ENCODE measurements at places on chromosomes 5 and 9.

GRCh38 chr9:127316586-127317323 is 52.2 kb downstream of the GARNL3 start:
- DNase-seq = no peak

- no peak for DNase-seq
These were observed 29.9 kb downstream of the CETN3 start for GRCh38 chr5:90379652-90380051.

DNA sequence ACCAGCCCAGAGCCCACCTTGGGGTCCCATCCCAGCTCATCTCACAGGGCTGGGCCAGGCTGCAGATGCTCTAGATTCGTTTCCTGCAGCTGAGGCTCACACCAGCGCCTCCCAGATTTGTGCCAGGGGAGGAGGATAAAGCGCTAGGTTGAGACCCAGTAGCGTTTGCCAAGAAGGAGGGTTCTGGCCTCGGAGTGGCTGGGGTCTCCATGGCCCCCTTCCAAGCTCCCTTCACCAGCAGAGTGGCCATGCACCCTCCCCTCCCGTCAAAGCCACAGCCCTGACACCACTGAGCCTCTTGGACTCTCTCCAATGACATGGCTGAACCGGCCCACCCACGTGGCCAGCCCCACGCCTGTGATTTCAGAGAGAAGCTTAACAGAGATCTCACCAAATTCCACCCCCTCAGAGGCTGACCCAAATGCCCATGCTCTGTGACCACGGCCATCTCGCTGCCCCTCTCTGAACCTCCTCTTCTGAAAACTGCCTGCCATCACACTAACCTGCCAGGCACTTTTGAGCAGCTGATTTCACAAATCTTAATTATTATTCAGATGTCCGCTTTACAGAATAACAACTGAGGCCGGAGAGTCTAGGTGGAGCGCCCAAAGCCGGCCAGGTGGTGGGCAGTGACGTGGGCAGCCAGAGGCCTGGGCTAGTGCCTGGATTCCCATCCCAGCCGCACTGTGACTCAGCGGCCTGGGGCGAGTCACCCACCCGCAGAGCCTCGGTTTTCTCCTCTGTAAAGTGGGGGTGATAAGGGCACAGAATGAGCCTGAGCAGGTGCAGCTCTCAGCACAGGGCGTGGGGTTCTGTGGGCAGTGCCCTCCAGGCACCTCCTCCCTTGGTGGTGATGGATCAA is 155.7 kb downstream of the C9orf50 start:
- DNase-seq = no peak

GRCh38 chr9:83056174-83056573 is 6.8 kb downstream of the RASEF start:
- DNase-seq = no peak

- no peak for DNase-seq
These were observed 17.4 kb downstream of the DNAJA1 start for GRCh38 chr9:33042473-33042872.

GRCh38 chr9:129059796-129060785 is 20.8 kb upstream of the DOLPP1 start:
- no peak for DNase-seq

GRCh38 chr5:172345881-172346280 is 62.3 kb upstream of the UBTD2 start:
- DNase-seq = no peak

DNA sequence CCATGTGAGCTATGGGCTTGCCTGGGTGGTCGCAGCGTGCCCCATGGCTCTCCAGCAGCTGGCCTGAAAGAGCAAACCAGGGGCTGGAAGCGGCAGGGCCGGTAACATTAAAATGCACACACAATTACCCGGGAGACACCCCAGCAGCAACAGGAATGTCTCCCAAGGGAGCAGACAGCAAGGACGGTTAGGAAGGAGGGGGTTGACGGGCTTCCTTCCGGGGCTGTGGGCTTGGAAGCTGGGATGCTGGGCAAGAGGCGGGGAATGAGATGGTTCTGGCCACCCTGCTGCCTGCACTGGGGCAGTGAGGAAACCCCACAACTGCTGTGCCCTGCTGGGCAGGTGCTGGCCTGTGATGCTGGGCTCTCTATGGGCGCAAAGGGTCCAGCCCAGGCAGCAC is 71.8 kb upstream of the ADAMTS2 start:
- DNase-seq = no peak

- DNase-seq = no peak
These were observed 513.1 kb downstream of the PDE4D start for GRCh38 chr5:59380350-59380951.

- DNase-seq = no peak
These were observed 69.1 kb downstream of the C9orf85 start for GRCh38 chr9:71980266-71981190.

- DNase-seq = no peak
These were observed 55.5 kb downstream of the HABP4 start for GRCh38 chr9:96505316-96505991.

DNA sequence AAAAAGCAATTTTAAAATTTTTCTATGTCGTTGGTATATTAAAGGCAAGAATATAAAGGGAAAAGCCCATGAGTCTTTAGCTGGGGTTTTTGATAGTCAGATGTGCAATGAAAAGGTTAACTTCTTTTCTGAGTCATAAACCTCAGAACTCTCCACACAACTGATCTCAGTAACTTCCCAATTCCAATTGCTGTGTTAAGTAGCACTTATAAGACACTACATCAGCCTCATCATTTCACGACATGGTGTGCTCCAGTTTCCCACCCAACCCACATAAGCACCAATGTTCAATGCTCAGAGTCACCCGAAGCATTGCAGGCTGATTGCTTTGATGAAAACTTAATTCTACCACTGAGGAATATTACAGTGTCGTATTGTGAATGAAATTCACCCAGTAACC is 155.8 kb downstream of the TSSK1B start:
- DNase-seq = no peak

DNA sequence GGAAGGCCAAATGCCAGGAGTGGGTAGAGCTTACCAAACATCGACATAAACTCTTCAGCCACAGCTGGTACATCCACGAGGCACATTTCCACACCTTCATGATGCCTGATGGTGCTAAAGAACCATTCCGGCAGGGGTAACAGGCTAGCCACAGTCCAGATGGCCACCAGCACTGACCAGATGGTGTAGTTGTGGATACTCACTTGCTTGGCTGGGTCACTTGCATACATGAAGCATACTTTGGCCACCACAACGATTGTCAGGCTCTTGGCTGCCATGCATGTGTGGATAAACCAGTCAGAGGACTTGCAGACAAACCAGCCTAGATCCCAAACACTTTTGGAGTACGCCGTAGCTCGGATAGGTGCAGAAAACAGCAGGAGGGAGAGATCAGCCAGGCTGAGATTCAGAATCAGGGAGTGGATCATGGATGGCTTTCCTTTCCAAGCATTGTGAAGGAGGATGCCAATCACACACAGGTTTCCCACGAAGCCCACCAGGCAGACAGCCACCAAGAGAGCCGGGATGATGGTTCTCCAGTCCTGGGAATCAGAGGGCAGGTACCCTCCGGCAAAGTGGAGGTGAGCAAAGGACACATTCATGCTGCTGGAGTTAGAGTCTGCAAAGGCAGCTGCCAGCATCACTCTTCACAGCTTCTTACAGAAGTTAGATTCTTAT is 378 bp downstream of the GPR151 start:
- no peak for DNase-seq

DNA sequence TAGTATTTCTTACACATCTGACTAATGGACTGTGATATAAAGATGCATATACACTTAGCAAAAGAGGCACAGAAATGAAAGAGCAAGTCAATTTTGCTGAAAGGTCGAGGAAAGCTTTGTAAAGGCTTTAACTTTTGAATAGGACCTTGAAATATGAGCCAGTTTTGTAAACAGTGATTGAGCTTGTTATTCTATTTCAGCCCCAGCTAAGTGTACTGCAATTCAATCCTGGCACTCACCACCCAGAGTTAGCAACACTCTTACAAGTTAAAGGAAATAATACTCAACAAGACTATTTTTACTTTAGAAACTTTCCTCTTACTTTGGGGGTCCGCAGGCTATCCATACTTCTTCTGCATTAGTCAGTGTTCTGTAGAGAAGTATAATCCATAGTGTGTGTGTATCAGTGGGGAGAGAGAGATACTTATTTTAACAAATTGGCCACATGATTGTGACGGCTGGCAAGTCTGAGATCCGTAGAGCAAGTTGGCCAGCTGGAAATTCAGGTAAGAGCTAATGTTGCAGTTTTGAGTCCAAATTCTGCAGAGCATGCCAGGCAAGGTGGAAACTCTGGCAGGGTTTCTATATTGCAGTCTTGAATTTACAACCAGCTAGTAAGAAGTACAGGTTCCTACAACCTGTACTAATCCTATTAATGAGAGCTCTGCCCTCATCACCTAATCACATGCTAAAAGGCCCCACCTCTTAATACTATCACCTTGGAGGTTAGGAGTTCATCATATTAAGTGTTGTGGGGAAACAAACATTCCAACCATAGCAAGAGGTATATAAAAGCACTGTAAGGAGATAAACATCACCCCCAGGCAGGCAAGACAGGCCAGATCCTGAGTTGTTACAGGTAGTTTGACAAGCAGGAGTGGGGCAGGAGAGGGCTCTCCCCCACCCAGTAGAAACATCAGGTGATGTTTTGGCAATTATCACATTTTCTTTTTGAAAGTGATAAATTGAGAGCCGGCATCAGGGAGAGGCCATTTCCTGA is 33.6 kb downstream of the IL7R start:
- no peak for DNase-seq

DNA sequence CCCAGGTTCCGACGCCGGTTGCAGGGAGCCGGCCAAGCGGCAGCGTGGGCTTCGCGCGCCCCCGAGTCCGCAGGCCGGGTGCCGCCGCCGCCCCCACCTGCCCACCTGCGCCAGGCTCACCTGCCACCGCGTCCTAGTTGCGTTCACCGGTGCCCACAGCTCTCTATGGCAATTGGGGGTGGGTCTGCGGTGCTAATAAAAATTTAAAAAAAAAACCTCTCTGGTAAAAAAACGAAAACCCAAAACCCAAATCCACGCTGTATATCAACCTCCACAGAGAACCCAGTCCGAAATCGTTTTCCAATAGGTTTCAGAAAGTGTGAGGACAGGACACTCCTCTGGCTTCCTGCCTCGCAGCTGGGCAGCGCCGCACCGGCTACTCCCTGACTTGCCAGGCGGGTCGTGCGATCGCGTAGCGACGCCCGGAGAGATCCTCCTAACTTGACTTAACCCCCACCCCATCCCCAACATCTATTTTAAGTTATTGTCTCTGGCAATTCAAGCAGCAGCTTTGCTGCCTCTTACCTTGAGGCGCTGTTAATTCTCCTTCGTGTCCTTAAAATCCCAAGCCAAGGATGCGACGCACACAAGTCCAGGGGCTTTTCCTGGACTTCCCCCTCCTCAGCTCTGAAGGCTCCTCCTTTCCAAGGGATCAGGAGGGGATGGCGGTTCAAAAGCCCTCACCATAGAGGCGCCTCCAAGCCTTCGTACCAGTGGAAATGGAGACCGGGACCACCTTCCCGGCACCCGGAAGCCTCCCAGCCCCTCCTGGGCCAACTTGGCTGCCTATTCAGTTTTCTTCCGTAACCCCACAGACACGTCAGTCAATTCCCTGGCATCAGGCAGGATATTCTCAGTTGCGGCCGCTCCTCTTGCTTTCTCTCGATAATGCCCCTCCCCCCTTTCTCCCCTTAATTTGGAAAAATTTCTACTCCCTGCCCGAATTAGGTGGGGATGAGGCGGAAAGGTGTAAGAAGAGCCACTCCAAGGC is 1639.4 kb upstream of the C9orf72 start:
- no peak for DNase-seq

GRCh38 chr9:85062385-85063022 is 393.0 kb downstream of the NTRK2 start:
- no peak for DNase-seq

DNA sequence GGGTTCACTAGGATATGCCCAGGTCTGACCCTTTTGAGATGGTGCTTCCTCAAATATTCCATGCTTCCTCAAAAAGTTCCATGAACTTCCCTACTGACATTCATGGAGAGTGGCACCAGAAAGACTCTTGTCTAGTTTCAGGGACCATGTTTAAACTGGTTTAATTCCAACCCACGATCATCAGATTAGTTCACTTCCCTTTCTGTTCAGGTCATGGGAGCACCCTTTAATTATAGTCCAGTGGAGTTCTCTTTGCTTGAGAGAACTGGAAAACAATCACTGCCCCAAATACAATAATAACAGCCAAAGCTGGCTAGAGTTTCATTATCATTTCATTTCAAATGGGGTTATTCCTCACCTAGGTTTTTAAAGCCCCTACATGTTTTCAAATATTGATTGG is 9.7 kb upstream of the ERBIN start:
- no peak for DNase-seq

- peak; percentile 28 for DNase-seq
These were observed 202.7 kb upstream of the RGMB start for GRCh38 chr5:98570661-98571191.

GRCh38 chr5:111280282-111280951 is 56.2 kb downstream of the CAMK4 start:
- no peak for DNase-seq

DNA sequence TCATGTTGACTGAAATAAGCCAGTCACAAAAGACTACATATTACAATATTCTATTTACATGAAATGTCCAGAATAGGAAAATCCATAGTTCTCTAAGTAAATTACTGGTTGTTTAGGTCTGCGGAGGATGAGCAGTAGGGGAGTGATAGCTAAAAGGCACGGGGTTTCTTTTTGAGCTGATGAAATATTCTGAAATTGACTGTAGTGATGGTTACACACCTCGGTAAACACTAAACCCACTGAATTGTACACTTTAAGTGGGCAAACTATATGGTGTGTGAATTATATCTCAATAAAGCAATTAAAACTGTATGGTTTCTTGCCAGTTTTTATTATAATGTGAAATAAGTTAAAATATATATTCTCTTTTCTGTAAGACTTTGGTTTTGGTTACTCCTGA is 77.7 kb upstream of the TMED7 start:
- DNase-seq = no peak

DNA sequence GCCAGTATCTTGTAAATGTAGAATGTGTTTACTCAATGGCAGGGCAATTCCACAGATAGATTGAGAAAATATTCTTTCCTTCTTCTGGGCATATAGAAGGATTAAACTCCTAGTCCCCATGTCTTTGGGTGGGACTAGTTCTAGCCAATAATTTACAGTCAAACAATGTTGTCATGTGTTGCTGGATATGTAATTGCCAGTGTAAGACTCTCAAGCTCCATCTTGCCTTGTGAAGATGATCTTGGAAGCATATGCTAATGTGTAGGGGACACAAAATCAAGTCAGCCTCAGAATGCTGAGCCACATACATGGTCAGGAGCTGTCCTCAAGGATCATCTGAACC is 386.9 kb downstream of the CETN3 start:
- DNase-seq = no peak

DNA sequence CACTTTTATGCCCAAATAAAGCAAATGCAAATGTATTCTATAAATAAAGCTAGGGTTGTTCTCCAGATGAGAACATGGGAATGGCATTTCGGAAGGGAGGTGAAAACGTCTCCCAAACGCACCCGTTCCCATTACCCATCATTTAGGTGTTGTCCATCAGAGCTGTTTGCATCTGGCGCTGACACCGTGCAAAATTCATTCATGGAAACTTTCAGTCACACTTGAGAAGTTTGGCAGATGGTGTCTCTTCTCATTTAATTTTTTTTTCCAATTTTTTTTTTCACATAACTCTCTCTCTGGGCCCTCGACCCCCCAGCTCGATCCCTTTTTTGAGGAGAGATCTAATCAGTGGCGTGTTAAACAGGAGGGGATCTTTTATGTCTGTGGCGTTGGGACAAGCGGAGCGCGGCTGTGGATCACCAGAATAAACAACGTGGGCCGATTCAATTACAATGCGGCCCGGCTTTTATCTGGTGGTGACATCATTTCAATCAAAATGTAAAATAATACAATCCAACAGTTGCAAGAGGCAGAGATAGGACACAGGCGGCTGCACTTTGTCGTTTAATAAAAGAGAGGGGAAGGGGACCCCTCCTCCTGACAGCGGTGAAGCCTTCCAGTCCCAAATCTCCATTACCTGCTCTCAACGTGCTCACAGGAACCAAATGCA is 246.1 kb upstream of the IRX4 start:
- DNase-seq = no peak
